ENCODE measurements at places on chromosomes 4 and X.

DNA sequence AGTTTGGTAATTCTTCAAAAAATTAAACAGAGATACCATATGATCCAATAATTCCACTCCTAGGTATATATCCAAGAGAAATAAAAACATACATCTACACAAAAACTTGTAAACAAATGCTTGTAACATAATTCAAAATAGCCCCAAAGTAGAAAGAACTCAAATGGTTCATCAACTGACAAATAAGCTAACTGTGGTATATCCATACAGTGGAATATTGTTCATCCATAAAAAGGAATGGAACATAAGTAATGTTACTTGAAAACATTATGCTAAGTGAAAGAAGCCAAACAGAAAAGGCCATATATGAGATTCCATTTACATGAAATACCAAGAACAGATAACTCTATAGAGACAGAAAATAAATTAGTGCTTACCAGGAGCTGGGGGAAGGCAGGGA is 13.4 kb downstream of the RBBP7 start:
- DNase-seq: no peak

DNA sequence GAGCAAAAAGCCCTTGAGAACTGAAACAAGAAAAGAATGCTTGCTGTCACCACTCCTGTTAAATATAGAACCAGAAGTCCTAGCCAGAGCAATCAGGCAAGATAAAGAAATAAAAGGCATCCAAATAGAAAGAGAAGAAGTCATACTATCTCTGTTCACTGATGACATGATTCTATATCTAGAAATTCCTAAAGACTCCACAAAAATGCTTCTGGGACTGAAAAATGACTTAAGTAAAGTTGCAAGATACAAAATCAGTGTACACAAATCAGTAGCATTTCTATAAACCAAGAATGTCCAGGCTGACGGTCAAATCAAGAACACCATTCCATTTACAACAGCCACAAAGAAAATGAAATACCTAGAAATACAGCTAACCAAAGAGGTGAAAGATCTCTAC is 552.7 kb upstream of the SLIT2 start:
- DNase-seq: no peak

DNA sequence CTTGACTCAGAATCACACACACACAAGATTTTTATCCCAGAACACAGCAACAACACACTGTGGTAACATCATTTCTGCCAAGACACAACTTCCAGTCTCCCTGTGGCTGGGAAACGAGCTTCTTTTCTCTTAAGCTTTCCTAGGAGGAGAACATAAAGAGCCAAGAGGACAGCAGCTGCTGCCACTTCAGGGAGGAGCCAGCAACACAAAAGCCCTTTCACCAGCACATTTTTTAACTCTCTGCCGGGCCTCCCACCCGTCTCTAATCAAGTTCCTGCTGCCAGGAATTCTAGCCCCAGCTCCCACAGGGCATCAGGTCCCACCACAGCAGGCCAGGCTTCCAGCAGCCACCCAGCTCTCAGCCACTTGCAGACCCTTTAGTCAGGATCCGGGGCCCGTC is 22.4 kb downstream of the FAT1 start:
- no peak for DNase-seq

DNA sequence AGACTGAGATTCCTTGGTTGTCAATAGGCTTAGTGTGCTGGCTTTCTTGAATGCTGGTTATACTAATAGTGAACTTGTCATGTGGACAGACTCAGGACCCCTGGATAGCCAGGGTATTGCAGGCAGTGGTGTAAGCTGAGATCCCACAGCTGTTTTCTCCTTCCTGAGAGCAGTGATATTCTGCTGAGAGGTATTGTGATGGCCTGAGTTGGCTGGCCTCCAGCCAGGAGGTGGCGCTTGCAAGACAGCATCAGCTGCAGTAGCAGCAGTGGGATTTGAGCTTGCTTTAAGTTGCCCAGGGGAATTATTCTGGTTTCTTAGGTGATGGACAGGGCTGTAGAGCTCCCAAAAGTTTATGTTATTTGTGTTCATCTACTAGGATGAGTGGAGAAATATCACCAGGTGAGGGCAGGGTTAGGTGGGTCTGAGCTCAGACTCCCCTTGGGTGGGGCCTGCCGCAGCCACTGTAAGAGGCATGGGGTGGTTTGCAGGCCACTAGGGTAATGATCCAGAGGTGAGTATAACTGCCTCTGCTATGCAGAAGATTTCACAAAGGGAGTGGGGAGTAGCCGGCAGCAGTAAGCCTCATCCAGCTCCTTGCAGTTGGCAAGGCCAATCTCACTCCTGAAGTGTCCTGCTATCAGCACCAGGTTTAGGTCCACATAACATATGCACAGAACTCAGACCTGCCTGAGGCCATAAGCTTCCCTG is 66.2 kb downstream of the IL15 start:
- no peak for DNase-seq

GRCh38 chr4:71366766-71367165 is 27.9 kb downstream of the SLC4A4 start:
- no peak for DNase-seq

DNA sequence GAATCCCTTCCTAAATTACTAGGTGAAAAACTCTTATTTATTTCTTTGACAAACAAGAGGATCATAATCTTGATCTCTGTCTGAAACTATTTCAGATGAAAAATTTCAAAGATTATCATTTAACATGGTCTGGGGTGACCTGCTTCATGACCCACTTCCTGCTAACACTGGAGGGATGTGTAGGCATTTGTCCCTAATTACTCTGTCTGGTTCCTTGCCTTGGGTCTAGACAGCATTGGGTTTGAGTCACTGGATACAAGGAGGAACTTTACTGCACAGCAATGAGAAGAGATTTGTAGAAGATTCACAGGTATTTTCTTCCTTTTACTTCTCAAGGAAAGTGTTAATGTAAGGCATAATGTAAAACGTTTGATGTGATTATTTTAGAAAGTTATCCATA is 67.9 kb downstream of the LEF1 start:
- DNase-seq: no peak

GRCh38 chr4:5168891-5169290 is 117.6 kb downstream of the STK32B start:
- DNase-seq: no peak

GRCh38 chr4:37951461-37952352 is 8.5 kb upstream of the PTTG2 start:
- DNase-seq: peak; percentile 80

DNA sequence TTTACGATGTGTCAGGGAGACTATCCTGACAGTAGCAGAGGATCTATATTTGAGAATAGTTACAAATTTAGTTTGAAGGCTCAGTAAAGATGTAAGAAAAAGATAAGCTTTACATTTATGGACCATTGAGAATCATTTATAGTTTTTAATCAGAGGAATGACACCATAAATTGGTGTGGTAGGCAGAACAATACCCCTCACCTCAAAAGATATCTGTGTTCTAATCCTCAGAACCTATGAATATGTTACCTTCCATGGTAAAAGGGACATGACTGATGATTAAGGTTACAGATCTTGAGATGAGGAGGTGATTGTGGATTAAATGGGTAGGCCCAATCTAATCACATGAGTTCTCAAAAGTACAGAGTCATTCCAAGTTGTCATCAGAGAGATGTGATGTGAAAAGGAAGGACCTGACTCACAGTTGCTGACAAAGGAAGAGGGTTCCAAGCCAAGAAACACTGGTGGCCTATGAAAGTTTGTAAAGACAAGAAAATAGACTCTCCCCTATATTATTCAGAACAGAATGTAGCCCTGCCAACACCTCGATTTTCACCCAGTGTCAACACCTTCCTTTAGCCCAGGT is 27.0 kb downstream of the EREG start:
- no peak for DNase-seq

DNA sequence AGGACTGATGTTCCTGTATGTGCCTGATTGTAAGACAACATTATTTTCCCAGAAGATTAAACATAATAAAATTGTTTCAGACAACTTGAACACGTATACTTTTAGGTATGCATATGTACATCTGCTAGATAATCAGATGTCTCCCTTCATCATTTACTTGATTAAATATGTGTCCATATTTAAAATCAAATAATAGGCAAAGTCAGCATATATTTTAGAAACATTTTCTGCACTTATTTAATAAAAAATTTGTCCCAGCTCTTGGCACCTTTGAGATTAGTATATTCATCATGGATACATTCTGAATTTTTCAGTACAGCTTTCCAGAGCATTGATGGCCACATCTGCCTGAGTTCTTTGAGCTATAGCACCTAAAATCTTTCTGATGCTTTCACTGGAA is 106.0 kb downstream of the ARHGAP10 start:
- no peak for DNase-seq

GRCh38 chr4:142383800-142384470 is 462.2 kb downstream of the INPP4B start:
- DNase-seq: no peak

- no peak for DNase-seq
These were observed 4.0 kb downstream of the NUDT10 start for GRCh38 chrX:51336584-51336983.

DNA sequence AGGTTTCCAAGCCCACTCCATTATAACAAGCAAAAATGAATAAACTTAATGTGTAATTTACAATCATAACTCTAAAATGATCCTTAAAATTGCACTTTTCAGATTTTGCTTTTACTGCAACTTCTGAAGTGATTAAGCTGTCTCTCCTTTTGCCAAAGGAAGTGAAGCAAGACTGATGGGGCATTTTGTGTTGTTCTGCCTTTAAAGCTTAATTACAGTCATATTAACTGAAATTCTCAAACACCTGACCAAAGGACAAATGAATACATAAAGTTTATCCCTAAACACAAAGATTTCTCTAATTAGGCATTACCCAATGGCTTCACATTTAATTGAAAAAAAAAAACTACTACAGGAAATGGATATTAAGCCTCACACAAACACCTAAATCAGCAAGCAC is 101.8 kb downstream of the ATP11C start:
- no peak for DNase-seq

DNA sequence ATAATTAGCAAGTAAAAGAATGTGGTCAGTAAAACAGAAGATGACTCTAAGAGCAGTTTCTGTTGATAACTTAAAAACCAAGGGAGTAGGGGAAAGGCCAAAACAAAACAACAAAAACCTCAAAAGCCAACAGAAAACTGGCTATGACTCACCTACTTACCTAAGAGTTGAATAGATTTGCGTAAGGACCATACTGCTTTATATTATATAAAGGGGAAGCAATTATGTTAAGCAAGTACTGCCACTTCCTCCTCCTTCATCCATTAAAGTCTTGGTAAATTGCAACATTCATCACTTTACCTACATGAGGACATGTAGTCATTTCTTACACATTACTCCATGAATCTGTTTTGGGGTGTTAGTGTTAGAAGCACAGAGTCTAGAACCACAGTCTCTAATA is 85.9 kb upstream of the FAM47A start:
- peak; percentile 88 for DNase-seq

GRCh38 chr4:56671860-56672259 is 9.2 kb downstream of the HOPX start:
- DNase-seq: no peak

DNA sequence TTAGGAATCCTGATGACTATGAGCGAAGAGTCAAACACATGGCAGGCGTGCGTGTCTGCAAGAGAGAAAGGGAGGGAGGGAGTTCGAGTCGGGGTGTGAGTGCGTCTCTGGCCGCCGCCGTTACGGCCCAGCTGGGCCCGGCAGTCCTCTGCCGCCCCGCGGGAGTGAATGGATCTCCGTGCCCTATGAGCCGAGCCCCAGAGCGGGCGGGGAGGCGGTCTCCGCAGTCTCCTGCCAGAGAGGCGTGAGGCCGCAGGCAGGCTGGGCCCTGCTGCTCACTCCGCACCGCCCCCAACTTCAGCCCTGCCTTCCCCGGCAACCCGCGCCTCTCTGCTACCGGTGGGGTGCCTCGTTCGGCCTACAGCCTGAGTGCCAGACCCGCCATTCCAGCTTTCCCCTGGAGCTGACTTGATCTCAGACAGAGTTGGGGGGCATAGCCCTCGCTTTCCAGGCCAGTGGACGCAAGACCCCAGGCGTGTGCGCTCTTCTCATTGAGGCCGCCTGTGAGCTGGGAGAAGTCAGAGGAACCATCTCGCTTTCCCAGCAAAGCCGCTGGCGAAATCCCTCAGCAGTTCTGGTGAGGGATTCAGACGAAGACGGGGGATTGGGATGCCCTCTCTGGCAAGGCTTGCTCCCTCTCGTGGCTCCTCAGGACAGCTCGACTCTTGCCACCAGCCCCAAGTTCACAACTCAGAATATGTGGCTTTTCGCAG is 1.4 kb downstream of the SLC16A2 start:
- DNase-seq: no peak

DNA sequence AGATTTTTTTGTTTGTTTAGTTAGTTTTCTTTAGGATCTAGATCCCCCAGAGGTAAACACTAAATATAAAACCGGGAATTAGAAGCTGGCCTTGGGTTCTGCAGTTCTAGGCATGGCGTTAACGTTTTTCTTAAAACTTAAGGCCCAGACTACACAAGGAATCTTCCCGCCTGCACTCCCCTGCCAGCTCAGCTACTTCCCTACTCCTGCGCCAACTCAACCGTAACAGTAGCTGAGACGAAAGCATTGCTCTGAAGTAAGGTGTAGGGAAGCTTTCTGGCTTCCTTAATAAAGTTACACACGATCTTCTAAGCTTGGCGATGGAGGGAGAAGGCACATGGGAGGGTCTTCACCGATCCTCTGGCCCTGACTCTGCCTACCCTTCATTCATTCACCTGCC is 37.1 kb downstream of the CPE start:
- no peak for DNase-seq

DNA sequence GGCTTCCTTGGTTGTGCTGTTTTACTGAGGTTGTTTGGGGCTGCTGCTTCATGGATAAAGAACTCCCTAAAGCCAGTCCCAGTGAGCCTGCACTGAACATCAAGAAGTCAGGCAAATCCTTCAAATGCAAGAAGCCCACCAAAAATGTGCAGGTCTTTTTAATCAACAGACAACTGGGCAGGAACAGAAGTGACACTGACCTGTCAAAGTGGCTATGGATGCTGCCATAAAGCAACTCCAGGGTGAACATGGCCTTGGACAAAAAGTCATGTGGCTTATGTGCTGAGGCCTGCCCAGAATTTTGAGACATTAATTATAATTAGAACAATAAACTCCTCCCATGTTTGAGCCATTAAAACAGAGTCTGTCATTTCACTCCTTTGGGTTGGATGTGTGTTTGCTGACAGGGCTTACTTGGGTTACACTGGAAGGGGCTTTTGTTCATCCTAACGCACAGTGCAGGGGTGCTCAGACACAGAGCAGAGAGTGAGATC is at the start of gene ETDC:
TSS of gene ETDC (plus strand) at position 51 of the 494 bp plus-strand sequence. CDS start at position 51, 0 bp downstream.
- DNase-seq: no peak

GRCh38 chr4:150491132-150492049 is 90.6 kb upstream of the MAB21L2 start:
- no peak for DNase-seq

GRCh38 chr4:126627255-126627654 is 1005.5 kb upstream of the INTU start:
- no peak for DNase-seq

- no peak for DNase-seq
These were observed 386.4 kb upstream of the RPS6KA3 start for GRCh38 chrX:20653070-20653469.

- DNase-seq: no peak
These were observed 484.2 kb downstream of the BCOR start for GRCh38 chrX:39613482-39613995.

GRCh38 chr4:121397434-121397833 is 16.6 kb upstream of the QRFPR start:
- DNase-seq: no peak

Data from MV-4-11 (cell line).